ENCODE measurements at places on chromosomes 12 and 14.

- DNase-seq: no peak
These were observed 992 bp downstream of the CPSF2 start for GRCh38 chr14:92122761-92123160.

DNA sequence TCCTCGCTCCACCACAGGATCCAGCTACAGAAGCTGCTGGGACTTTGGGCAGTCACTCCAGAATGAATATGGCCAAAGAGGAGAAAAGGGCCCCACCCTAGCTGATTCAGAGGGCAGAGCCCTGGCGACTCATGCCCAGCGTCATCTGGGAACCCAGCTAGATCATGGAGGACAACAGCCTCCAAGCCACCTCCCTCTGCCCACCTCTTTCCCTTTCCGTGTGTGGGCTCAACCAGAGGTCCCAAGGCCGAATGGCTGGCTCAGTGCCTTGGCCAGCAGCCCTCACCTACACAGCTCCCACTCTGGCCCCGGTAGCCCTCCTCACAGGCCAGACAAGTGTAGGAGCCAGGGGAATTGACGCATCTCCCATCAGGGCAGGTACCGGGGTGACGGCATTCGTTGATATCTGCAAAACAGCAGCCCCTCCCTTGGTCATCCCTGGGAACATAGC, 17.4 kb downstream of the ISCA2 start:
- DNase-seq: no peak

DNA sequence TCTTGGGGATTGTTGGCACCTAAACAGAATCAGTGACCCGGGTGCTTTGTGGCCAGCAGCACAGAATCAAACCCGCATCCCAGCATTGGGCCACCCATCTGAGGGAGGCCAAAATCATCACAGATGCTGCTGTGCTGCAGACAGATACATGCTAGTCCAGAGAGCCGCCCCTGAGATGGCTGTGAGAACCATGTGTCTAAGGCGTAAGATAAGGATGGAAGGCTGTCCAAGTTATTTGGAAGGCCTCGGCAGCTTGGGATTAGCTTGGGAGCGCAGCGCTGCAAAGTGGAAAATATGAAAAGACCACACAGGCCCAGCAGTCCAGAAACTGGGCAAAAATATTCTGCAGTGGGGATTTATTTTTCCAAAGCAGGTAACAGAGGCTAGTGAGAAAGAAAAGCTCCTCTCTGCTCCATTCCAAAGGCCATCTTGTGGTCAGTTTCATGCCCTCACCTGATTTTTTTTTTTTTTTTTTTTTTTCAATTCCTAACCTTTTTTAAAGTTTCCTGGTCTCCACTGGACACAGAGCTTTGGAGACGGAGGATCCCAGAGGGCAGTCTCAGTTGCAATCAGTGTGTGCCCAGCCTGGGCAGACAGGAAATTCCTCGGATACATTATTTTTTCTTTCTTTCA, 178.9 kb upstream of the BCL2L14 start:
- DNase-seq: no peak

GRCh38 chr12:49875115-49875720, 28.5 kb downstream of the FAIM2 start:
- no peak for DNase-seq

- no peak for DNase-seq
These were observed 27.5 kb downstream of the KLRK1 start for GRCh38 chr12:10362325-10362724.

DNA sequence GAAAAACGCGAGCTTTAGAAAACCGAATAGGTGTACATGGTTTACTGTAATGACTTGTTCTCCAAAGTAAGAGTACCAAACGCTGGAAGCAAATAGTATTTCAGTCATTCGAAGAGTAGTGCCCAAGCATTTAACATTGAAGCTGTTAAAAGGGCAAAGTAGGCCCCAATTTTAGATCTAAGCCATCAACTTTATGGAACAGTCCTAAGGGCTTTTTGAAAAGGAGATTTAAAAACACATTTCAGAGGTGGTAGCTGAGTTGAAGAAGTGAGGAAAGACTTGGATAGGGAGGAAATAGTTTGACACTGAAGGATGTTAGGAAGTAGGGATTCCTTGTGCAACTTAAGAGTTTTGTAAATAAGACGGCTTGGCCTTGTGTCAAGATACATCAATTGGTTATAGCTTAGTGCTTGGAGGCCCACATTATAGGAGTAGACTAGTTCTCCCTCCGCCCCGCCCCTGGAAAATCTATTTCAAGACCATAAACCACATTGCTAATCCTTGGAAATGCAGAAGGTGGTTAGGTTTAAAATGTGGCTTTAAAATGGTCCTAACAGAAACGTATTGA, 783 bp upstream of the TUBA1B start:
- DNase-seq: no peak

DNA sequence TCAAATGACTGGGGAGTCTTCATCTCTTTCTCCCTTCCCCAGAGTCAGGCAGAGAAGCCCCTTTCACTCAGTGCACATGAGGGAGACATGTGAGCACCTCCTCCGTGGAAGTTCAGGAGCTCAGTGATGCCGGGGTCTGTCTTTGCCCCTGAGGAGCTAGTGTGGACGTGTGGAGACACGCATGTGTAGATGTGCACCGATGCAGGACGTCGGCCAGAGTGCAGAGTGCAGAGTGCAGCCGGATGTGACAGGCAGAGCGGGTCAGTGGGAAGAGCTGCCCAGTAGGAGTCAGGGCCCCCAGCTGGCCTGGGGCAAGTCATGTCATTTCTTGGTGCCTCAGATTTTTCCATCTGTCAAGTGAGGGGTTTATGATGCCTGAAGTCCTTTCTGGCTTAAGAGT, 20.7 kb downstream of the TSPAN9 start:
- no peak for DNase-seq

DNA sequence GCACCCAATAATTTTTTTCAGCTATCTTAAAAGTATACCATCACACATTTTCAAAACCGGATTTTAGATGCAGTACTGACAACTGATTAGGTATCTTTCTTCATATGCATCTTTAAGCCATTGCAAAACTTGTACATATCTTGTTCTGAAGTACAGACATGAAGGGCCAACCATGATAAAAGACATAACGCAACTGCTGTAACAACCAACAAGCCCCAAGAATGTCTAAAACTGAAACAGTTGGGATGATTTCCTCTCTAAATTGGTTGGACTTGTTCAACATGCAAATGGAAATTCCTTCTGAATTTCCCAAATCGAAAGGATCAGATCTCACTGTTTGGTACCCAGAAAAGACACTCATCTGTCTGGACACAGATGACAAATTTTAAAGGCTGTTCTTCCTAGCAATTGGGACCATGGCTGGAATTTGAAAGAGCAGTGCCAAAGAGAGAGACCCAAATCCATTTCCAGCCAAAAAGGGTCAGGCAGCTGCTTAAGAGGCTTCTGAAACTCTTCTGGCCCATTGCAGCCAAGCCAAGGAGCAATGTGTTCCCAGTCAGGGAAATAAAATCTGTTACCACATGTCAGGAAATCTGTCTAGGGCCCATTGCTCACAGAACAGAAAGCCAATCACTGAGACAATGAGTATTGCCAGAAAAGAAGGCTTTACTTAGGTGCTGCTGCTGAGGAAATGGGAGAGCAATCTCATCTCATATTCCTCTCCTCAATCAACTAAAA, 1122.4 kb upstream of the USP15 start:
- DNase-seq: no peak

GRCh38 chr14:54908190-54908589, 5.6 kb upstream of the GCH1 start:
- no peak for DNase-seq

GRCh38 chr12:27190761-27191160, 53.3 kb upstream of the STK38L start:
- DNase-seq: no peak

GRCh38 chr12:45357539-45358417, 141.9 kb downstream of the ANO6 start:
- no peak for DNase-seq

DNA sequence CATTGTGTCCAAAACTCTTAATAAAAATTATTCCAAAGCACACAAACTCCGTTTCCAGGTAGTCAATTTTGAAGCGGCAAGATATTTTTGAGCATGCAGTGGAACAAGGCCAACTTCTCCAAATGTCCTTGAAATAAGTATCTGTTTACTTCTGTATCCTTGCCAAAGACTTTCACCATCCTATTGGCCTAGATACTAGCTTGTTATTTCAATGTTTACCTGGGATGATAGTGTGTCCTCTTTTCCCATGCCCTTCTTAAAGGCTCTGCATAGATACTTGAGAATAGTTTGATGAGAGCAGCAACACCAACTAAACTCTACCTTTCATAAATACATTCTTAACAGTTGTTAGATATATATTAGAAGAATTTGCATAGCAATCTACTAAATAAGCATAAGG, 160.9 kb downstream of the KCNC2 start:
- DNase-seq: no peak

GRCh38 chr14:103008768-103009357, 48.5 kb downstream of the CDC42BPB start:
- no peak for DNase-seq

DNA sequence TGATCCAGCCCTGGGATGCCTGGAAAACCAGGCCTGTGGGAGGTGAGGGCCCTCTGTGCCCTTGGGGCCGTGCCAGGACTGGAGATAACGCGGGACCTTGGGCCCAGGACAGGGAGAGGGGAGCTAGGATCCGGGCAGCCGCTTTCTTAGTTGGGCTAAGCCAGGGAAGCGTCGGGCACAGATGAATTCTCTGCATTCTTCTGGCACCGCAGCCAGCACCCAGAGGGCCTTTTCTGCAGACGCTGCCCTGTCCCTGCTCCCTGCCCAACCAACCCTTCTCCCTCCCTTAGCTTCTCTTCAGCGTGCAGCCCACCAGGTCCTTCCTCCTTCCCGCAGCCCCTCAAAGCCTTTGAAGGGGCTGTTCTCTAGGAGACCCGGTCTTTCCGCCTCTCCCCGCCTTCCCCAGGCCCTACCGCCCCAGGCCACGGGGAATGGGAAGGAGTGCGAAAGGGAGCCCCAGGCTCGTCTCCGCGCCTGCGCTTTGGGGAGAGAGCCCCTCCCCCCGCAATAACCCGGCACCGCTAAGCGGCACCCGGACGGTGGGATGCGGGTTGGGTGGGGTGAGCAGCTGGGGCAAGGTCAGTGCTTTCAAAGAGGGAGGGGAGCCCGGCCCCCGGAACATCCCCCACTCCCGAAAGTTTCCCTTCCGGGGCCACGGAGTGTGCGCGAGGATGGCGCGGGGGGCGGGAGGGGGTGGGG, 663 bp downstream of the NCKAP5L start:
- peak; percentile 89 for DNase-seq

- no peak for DNase-seq
These were observed 115.1 kb downstream of the BEGAIN start for GRCh38 chr14:100472094-100472455.

- DNase-seq: no peak
These were observed 61.7 kb upstream of the VRK1 start for GRCh38 chr14:96735526-96735925.

- DNase-seq: no peak
These were observed 68.6 kb downstream of the IQSEC3 start for GRCh38 chr12:135138-135537.

GRCh38 chr14:86766469-86766868, 1226.5 kb downstream of the GALC start:
- DNase-seq: no peak

- DNase-seq: peak; percentile 89
These were observed at the start of gene B4GALNT1 for GRCh38 chr12:57632958-57633840. TSS of gene B4GALNT1 (minus strand) at chr12:57633201. CDS start at chr12:57632132, 1,069 bp downstream.

DNA sequence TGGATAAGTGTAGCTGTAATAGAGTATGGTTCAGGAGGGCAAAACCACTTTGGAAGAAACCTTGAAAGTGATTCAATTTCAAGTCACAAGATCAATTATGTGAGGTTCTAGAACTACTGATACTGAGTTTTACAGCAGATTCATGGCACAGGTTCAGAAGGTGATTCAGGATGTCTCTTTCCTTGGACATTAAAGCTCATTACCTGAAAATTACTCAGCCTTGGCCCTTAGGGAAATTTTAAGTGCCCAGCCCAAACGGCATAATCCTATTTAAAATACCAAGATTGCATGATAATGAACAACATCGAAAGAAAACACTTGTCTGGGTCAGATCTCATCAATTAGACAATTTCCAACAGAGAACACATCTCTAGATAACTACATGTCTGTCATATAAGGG, 70.2 kb upstream of the SLC38A2 start:
- no peak for DNase-seq

DNA sequence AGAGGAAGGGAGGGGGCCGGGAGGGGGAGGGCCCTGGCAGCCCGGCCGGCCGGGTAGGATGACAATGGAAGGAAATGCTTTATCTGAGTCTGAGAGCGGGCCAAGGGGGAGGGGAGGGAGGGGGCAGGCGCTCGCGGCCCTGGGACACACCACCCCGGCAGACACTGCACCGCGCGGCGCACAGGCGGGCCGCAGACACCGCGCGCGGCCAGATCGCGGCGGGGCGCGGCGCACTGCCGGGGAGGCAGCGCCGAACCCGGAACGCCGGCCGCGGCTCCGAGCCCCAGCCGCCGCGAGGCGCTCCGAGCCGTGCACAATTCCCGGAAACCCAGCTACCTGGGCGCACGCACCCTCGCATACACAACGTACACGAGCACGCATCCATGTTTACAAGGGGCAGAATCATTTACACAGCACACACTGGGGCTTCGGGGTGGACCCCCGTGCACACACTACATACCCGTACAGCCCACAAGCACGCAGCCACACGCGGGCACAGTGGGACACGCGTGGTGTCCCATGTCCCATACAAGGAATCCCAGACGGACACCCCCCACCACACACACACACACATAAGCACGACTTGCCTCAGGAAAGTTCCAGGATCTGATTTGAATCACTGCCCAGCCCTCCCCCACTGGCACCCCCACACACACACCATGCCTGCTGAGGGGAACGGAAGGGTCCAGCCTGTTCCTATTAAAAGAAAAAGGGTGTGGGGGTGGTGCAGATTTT, at the start of gene HDAC7:
HDAC7 (minus strand) TSS at position 8 of the 735 bp plus-strand sequence. CDS start 118 bp downstream, outside the sequence.
- peak; percentile 86 for DNase-seq

DNA sequence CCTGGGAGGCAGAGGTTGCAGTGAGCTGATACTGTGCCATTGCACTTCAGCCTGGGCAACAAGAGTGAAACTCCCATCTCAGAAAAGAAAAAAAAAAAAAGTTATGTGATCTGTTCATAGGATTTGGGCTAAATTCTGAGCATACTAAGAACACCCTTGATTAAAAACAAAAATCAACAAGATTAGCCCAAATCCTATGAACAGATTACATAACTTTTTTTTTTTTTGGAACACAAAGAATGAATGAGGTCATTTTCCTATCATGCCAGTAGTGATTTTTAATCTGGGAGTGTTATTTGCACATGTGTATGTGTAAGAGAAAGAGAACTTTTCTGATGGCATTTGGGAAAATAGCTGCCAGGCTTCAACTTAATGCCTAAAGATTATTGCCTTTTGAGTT, 208.7 kb downstream of the ERC1 start:
- DNase-seq: no peak

DNA sequence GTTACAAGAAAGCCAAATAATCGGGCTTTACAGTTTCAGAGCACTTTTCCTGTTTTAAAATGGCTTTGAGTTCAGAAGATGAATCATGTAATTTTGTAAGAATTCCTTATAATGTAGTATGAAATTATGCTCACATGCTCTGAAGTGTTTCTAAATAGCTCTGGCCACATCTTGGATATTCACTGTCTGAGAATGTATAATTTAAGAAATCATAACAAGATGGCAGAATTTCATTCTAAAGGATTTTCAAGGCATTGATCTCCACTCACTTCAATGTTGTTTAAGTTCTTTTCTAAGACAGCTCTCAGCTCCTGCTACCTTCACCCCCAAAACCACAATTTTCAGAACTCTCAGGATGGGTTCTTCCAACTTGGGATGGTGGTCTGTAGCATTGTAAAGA, 180.1 kb downstream of the DACT1 start:
- no peak for DNase-seq

All from neural progenitor cell (in vitro differentiated cells).